ENCODE measurements at places on chromosomes 13 and 19.

DNA sequence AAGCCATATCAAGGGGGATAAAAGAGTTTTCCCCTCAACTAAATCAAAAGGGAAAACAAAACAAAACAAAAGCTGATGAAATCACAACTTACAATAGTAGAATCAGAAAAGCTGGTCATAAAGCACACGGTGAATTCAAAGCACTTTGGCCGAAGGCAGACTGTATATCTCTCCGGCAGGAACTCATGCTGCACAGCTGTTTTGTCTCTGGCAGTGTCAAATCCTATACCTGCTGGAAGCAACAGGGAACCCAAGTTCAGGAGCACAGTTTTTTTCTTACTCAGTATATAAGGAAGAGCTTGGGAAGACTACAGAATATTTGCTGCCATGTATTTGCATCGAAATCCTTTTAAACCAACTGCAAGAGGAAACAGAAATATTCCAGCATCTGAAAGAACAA lies 213.7 kb downstream of the RFC3 start:
- no peak for DNase-seq

DNA sequence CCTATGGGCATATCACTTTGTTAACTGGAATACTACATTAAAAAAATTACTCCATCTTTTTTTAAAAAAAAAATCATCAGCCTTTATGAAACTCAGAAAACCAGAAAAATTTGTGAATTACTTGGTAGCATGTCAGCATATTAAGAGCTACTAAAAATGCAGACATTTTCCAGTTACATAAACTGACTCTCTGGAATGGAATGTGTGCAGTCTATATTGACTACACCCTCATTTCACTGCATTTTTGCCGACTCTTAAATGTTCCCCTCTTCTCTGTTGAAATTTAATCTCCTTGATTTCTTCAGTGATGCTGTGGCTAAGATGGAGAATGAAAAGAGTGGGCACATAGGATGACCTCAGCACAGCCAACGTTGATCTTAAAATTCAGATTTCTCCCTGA lies 393.8 kb downstream of the ITGBL1 start:
- DNase-seq: no peak

- no peak for DNase-seq
Measured at GRCh38 chr19:18191640-18192062, 1.4 kb upstream of the MPV17L2 start.

DNA sequence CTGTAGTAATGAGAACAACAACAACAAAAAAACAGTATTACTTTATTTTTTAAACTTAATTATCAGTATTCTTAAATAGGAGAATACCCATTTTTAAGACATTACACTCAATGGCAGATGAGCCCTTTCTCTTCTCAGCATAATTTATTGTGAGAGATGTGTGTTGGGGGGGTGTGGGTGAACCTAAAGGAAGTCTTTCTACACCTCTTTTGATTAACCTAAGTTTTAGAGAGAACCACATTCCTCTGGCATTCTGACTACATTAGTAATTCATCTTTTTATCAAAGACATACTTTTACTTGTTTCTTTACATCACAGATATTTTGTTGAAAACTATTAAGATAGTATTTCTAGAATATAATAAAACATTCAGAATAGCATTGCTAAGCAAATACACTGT lies 890.9 kb downstream of the PCDH9 start:
- DNase-seq: no peak

DNA sequence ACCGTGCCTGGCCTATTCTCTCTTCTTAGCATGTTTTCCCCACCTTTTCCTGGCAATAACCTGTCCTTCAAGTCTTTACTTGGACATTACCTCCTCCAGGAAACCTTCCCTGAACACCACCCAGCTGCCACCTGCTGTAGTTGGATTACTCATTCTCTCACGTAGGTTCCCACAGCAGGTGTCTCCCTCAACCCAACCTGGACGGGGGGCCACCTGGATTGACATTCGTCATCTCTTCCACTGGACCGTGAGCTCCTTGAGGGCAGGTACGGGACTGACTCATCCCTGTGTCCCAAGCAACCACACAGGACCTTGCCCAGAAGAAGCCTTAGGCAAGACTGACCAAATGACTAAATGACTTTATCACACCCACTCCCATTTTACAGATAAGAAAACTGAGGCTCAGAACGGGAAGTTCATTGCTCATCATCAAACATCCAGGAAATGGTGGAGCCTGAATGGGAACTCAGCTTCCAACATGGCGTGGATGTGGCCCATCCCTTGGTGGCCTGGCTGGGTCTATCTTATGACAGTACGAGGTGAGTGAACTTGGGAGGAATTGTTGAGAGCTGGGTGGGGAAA lies 3.5 kb upstream of the KLK6 start:
- no peak for DNase-seq

GRCh38 chr19:50252111-50252886 lies 48.9 kb downstream of the MYH14 start:
- no peak for DNase-seq

GRCh38 chr13:59459972-59460371 lies 703.8 kb downstream of the DIAPH3 start:
- DNase-seq: no peak

DNA sequence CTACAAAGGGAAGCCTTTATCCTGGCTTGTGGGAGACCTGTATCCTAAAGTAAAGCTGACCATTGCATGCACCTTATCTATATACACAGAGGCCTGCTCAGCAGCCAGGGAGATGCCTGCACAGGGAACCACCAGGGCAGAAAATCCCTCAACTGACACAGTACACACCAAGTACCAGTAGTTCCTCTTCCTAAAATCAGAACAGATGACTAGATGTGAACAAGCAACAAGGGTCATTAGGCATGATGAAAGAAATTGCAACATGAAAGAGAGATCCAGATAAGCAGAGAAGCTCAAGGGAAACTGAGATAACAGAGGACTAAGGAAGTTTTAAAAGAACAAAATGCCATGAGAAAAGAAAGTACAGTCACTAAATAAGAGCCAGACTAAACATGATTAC lies 39.7 kb upstream of the SLC7A9 start:
- DNase-seq: no peak

- DNase-seq: peak; percentile 81
Measured at GRCh38 chr19:18588611-18589379, at the start of gene REX1BD. TSS of gene REX1BD (plus strand) at chr19:18588798. CDS start at chr19:18588802, 4 bp downstream.
